ENCODE measurements at places on chromosomes 2 and 18.

DNA sequence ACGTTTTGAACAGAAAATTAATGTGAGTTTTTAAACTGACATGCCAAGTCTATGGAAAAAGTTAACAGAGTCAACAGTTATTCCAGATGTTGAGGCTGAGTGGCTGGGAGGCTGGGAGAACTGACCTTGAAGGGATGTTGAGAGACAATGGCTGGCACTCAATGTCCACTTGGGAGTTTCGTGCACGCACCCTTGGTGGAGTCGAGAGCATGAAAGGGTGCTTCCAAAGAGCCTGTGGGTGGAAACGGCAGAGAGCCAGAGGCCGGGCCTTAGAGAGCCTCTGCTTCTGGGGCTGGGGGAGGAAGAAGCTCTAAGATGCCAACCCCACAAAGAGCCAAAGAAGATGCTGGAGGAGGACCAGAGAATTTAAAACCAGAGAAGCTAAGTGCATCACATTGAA, 63.4 kb upstream of the L3MBTL4 start:
- DNase-seq = no peak

DNA sequence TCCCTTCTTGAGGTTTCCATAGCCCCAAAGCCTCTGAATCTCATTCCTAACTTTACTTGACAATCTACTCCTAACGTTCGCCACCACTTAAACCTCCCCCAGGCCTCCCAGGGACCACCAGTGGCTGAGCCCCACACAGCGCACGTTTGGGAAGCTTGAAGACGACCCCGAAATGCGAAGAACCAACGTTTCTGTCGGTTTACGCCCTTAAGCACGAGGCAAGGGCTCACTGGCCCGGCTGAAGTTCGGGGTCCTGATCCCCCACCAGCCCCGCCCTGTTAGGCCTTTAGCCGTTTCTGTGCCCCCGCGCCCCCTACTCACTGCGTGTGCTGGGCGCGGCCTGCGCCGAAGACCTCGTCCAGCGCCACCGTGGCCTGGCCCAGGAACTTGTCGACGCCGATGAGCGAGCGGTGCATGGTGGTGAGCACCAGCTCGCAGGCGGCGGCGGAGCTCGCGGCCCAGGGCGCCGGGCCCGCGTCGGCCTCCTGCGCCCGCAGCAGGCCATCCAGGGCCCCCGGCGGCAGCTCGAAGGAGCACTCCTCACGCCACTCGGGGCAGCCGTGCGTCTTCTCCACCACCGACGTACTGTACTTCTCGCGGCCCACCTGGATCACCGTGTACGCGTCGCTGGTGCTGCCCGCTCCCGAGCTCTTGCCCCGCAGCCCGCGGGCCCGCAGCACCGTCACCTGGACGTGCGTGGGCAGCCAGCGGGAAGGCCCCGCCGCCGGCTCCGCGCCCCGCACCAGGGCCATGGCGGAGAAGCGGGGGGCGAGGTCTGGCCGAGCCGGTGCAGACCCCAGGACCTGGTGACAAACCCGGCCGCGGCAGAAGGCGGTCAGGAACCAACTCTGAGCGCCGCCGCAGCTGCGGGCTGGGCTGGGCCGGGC, 479 bp downstream of the RAB11FIP5 start:
- DNase-seq = peak; percentile 29

GRCh38 chr2:107430596-107431266, 396.0 kb upstream of the RGPD4 start:
- no peak for DNase-seq

- DNase-seq = no peak
These were observed 41.1 kb upstream of the VIT start for GRCh38 chr2:36655453-36655852.

Data from CD4-positive, alpha-beta T cell treated with Interleukin-17A for 1 hour (primary cell).